Sigmoid colon (tissue), 7 donors: ENCODE measurements at places on chromosomes 3 and 15. TPM values are rescaled to one million over a fixed set of nuclear protein-coding genes. Genes with fewer than 3 reads are reported as not detected.

ZNF662 gene
- 2.1 TPM for polyA plus RNA-seq

HGD gene
- 39.0 TPM for polyA plus RNA-seq

TGM4 gene
- not detected for polyA plus RNA-seq

PPP1R14D gene
- 395 TPM for polyA plus RNA-seq

IQCF5 gene
- not detected for polyA plus RNA-seq

C3orf52 gene
- polyA plus RNA-seq, result 10.2 TPM

INKA1 gene
- not detected for polyA plus RNA-seq

BCHE gene
- 0.23 TPM for polyA plus RNA-seq

CYP8B1 gene
- under 0.01 TPM for polyA plus RNA-seq

IQCH gene
- polyA plus RNA-seq, result 2.3 TPM

NRROS gene
- 0.60 TPM for polyA plus RNA-seq

FSIP1 gene
- 3.7 TPM for polyA plus RNA-seq
